Pancreas (tissue), 10 donors: ENCODE measurements at places on chromosomes 12 and 14. TPM values are rescaled to one million over a fixed set of nuclear protein-coding genes. Genes with fewer than 3 reads are reported as not detected.

ACACB gene
- polyA plus RNA-seq, result 23.7 TPM

ADGRD1 gene
- 1.4 TPM for polyA plus RNA-seq

FOXN4 gene
- not detected for polyA plus RNA-seq

ZFHX2 gene
- polyA plus RNA-seq, result 3.0 TPM

TCTN1 gene
- polyA plus RNA-seq, result 31.0 TPM

CLMN gene
- 17.4 TPM for polyA plus RNA-seq

IFNG gene
- polyA plus RNA-seq, result not detected

SLC38A4 gene
- 15.9 TPM for polyA plus RNA-seq

CD163 gene
- polyA plus RNA-seq, result 4.7 TPM

GPATCH2L gene
- 3.0 TPM for polyA plus RNA-seq

PTCSC3 gene
- not detected for polyA plus RNA-seq

POTEG gene
- polyA plus RNA-seq, result not detected

CEBPE gene
- polyA plus RNA-seq, result not detected

NANOG gene
- 0.09 TPM for polyA plus RNA-seq

GDF3 gene
- not detected for polyA plus RNA-seq

KRT77 gene
- not detected for polyA plus RNA-seq

ZNF891 gene
- polyA plus RNA-seq, result 0.95 TPM

KRR1 gene
- 6.8 TPM for polyA plus RNA-seq

AGAP2 gene
- 0.87 TPM for polyA plus RNA-seq

TMEM132C gene
- 2.0 TPM for polyA plus RNA-seq

SLC2A3 gene
- polyA plus RNA-seq, result 1.9 TPM

CDC42BPB gene
- polyA plus RNA-seq, result 33.5 TPM

FSCB gene
- not detected for polyA plus RNA-seq

TAC3 gene
- 0.23 TPM for polyA plus RNA-seq

ALDH2 gene
- polyA plus RNA-seq, result 37.3 TPM

DBX2 gene
- polyA plus RNA-seq, result 0.04 TPM

OLR1 gene
- polyA plus RNA-seq, result 0.28 TPM

BDKRB1 gene
- 3.0 TPM for polyA plus RNA-seq

PELI2 gene
- 10.7 TPM for polyA plus RNA-seq

PYGL gene
- polyA plus RNA-seq, result 4.0 TPM

CRADD gene
- polyA plus RNA-seq, result 5.3 TPM

PA2G4 gene
- polyA plus RNA-seq, result 38.2 TPM

ZNF664 gene
- polyA plus RNA-seq, result 36.5 TPM

PIANP gene
- polyA plus RNA-seq, result 1.4 TPM

EML1 gene
- polyA plus RNA-seq, result 3.8 TPM

COL2A1 gene
- 0.04 TPM for polyA plus RNA-seq

RNF31 gene
- 124 TPM for polyA plus RNA-seq

WSCD2 gene
- 5.8 TPM for polyA plus RNA-seq

A2ML1 gene
- 0.05 TPM for polyA plus RNA-seq

DNAL1 gene
- polyA plus RNA-seq, result 3.2 TPM

ZFYVE21 gene
- polyA plus RNA-seq, result 32.6 TPM

P2RX2 gene
- polyA plus RNA-seq, result 6.1 TPM

METTL17 gene
- 61.2 TPM for polyA plus RNA-seq

TMCC3 gene
- 1.0 TPM for polyA plus RNA-seq

RAD9B gene
- polyA plus RNA-seq, result 0.26 TPM

IGF1 gene
- 6.8 TPM for polyA plus RNA-seq

OAS3 gene
- 2.3 TPM for polyA plus RNA-seq

ACOT6 gene
- not detected for polyA plus RNA-seq

TCL1B gene
- polyA plus RNA-seq, result not detected

CLEC4D gene
- not detected for polyA plus RNA-seq

RNFT2 gene
- 1.6 TPM for polyA plus RNA-seq

PAPLN gene
- polyA plus RNA-seq, result 2.9 TPM

DTX1 gene
- polyA plus RNA-seq, result 4.0 TPM

TSPAN11 gene
- 0.61 TPM for polyA plus RNA-seq

GPD1 gene
- polyA plus RNA-seq, result 8.4 TPM

CCDC196 gene
- not detected for polyA plus RNA-seq

RNASE2 gene
- polyA plus RNA-seq, result 0.27 TPM
